ENCODE measurements at places on chromosomes 6 and 20.

- no peak for DNase-seq
Observed at GRCh38 chr6:149012040-149012545, 265.3 kb downstream of the UST start.

DNA sequence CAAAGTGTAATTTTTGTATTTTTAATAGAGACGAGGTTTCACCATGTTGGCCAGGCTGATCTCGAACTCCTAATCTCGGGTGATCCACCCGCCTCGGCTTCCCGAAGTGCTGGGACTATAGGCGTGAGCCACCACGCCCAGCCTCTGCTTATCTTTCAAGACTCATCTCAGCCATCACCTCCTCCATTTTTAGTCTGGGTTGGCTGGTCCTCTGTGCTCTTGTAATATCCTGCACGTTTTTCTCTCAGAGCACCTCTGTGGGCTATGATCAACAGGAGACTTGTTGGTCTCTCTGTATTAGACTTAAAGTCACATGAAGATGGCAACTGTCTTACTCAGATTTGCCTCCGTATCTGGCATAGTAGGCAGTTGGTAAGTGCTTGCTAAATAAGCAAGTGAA, 7.6 kb downstream of the NOTCH4 start:
- no peak for DNase-seq

- no peak for DNase-seq
Observed at GRCh38 chr6:143806282-143807102, 36.6 kb upstream of the LTV1 start.

DNA sequence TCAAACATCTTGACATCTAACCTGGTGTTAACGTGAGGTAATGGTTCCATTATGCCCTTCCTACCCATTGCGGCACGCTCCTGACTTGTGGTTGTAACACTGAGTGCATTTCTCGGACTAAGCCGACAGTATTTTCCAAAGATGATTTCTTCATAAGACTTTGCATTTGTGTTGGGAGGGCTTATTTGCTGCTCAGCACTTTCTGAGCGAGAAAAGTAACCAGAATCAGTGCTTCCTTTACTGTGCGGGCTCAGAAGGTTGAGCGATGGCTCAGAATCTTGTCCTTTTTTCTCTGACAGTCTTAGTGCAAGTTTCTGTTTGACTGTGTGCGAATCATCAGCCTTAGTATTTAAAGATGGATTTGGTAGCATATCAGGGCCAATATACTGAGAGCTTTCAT, 171.7 kb downstream of the HIVEP2 start:
- DNase-seq, result no peak

GRCh38 chr6:159082039-159082815, 37.4 kb upstream of the TAGAP start:
- no peak for DNase-seq
